ENCODE measurements at places on chromosomes 4 and X.

- no peak for DNase-seq
Observed at GRCh38 chr4:157722146-157722545, 450.7 kb downstream of the GASK1B start.

- DNase-seq = no peak
Observed at GRCh38 chr4:6491235-6491634, 18.8 kb upstream of the PPP2R2C start.

DNA sequence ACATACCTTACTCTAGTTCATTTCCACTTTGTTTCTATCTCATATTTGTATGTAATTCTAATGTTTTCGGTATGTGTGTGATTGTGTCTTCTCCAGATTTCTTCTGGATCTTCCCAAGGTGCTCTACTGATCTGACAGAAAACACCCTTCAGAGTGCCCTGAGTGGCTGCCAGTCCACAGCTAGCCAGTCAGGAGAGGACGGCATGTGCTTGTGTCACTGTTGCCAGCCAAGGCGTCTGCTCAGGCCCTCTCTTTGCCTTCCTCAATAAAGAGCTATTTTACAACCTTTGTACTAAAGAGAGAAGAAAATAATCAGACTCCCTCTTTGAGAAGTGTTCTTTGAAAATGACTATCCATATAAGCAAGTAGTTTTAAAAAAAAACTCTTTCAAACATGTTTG lies 29.0 kb downstream of the CD99L2 start:
- no peak for DNase-seq

DNA sequence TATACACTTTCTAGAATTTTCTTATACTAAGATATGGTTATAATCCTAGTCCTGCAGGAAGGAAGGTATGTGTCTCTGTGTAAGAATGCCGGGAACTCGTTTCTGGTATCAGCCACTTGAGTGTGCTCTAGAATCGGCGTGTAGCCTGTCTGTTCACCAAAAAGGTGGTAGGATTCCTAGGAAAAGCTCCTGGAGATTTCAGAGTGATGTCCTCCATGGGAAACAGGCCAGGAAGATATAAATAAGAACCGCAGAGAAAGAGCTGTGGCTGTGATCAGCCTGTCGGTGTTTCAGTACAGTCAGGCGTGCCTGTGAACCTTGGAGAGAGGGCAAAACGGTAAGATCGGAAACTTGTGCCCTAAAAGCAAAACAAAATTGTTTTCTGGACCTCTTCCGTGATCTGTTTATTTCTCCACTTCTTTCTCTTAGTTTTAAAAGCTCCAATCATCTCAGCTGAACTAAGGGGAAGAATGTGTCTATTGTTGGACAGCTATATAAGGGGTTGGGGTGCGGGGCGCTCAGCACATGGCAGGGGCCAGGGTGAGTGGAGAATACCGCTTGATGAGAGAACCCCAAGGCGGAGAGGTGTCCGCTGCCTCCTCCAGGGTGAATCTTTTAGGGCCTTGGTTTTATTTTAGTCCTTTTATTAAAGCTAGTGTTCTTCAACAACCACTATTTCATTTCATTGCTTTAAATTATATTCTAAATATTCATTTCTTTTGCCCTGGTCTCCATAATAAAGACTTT lies 303.8 kb upstream of the TENM3 start:
- no peak for DNase-seq
